ENCODE measurements at places on chromosomes 12 and 14.

DNA sequence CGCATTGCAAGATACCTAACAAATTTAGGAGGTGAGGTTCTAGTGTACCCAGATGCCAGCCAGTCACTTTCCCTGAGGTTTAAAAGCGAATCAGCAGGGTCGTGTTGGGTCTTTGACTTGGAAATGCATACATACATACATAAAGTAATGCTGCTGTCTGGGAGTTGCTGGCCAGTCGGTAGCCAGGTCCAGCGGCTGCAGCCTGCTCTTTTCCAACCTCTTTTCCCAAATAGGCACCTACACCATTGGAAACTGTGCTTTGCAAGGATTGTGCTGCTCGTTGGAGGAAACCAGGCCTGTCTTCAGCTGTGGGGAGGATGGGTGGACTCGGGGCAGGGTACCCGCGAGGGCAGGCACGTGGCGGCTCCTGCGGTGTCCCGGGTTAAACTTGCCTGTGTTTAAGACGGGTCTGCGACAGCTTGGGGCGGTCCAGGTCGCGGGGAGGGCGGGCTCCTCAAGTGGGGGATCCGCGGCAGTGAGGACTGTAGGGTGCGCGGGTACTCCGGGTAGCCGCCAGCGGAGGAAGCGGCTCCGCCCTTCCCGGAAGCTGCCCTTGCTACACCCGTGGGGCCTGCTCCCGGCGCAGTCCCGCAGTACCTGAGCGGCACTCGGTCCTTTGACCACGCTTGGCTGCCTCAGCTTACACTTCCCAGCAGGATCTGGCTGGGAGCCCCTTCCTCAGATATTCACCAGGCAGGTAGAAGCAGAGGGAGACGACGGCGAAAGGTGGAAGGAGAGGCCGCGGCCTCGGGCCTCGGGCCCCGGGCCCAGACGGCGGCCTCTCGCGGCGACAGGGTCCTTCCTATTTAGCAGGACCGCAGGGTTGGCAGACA, 2.7 kb downstream of the TTC6 start:
- no peak for DNase-seq

- DNase-seq, result no peak
Measured at GRCh38 chr12:10215436-10215835, 2.8 kb downstream of the GABARAPL1 start.

DNA sequence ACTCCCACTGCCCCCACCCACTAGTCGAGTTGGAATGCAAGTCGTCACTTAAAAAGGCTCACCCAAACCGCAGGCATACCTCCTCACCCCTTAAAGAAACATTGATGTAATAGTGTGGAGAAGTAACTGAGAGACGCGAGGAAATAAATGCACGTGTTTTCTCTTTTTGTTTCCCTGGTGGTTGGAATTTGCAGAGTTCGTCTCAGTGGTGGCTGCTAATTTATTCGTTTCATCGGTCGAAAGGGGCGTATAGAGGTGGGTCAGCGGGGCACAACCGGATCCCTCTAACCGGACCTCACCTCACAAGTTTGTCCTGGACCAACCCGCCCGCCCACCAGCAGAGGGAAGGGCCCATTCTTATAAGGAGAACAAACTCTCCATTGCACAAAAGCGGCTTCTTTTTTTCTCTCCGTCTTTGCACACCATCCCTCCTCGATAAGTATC, 5.0 kb upstream of the NPAS3 start:
- no peak for DNase-seq

DNA sequence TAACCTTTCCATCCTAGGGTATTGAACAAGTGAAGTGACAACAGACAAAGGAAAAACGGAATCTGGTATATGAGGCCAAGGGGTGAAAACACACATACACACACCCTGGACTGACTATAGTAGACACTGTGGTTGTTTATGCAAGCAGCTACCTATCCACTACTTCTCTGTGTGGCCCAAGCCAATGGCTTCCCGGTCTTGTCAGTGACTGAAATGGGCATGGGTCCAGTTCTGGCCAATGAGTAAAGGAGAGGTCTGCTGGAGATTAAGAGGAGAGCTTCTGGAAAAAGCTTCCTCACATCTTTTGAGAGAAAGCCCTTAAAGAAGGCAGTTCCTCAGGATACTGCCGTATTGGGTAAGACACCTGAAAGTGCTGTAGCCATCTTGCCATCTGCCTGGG, 19.3 kb downstream of the MBIP start:
- no peak for DNase-seq
